ENCODE measurements at places on chromosomes 5 and 9. TPM values are rescaled to one million over a fixed set of nuclear protein-coding genes. Genes with fewer than 3 reads are reported as not detected.
A peak's percentile ranks its signal among the peaks of the same experiment; 100 is the strongest.

- H3K27ac ChIP-seq = no peak overlapping the region
- H3K27me3 ChIP-seq = no peaks in the 10 kb centered on the region
- H3K4me1 ChIP-seq = peaks cover 8% of the 10 kb centered on the region
- DNase-seq = no peak
- no peaks in the 10 kb centered on the region for H3K36me3 ChIP-seq
Measured at GRCh38 chr5:124546643-124547042, 199.8 kb downstream of the ZNF608 start.

GRCh38 chr5:329768-330167 is 8.3 kb downstream of the AHRR start:
- H3K27me3 ChIP-seq = peaks cover 19% of the 10 kb centered on the region
- H3K27ac ChIP-seq = no peak overlapping the region
- H3K4me1 ChIP-seq = no peaks in the 10 kb centered on the region
- H3K4me3 ChIP-seq = no peak overlapping the region
- DNase-seq = no peak

DNA sequence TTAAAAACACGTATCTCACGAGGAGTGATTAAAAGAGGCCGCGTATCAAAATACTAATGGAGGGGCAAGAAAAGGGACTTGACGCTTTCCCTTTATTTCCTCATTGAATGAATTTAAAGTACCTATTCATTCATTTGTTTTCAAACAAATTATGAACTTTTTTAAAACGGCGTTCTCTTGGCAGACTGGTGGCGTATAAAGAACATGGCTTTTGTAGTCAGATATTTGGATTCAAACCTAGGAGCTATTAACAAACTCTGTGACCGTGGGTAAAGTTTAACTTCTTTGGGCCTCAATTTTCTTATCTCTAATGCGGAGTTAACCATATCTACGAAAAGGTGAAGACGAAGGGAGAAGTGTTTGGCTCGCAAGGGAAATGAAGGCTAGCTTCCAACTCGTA is 876 bp downstream of the CAAP1 start:
- H3K27ac ChIP-seq = peak overlapping the region; percentile 97
- H3K36me3 ChIP-seq = no peaks in the 10 kb centered on the region
- no peaks in the 10 kb centered on the region for H3K4me1 ChIP-seq

The SLC24A2 gene
- not detected for total RNA-seq

The IL17B gene
- total RNA-seq = not detected
